Stimulated activated CD8-positive, alpha-beta memory T cell treated with anti-CD3 and anti-CD28 coated beads, Interleukin-15, amount 100 ng/mL, for 4 hours (primary cell): ENCODE measurements at places on chromosomes 5 and 9.

DNA sequence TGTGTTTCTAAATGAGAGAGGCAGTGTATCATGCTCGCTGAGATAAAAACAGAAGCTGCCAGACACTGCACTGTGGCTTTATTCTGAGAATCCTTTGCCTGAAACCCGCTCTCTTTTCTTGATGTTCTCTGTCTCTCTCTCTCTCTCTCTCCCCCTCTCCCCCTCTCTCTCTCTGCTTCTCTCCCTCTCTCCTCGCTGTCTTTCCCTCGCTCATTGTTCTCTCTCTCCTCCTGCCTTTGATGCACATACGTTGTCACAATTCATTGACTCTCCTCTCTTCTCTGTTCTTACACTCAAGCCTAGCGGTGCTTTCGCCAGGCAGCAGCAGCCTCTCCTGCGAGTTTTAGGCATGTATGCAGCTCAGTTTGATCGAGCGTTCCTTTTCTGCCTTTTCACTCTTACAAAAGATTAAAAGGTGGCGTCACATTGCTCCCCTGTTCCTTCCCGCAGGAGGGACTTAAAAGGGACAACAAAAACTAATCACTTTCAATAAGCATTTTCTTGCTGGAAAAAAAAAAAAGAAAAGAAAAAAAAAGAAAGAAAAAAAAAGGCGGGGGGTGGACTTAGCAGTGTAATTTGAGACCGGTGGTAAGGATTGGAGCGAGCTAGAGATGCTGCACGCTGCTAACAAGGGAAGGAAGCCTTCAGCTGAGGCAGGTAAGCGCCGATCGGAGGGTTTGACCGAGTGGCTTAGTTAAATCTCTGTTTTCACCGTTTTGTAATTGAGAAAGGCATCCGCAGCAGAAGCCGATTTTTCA is 717.9 kb upstream of the WWC1 start:
- no peak for DNase-seq

DNA sequence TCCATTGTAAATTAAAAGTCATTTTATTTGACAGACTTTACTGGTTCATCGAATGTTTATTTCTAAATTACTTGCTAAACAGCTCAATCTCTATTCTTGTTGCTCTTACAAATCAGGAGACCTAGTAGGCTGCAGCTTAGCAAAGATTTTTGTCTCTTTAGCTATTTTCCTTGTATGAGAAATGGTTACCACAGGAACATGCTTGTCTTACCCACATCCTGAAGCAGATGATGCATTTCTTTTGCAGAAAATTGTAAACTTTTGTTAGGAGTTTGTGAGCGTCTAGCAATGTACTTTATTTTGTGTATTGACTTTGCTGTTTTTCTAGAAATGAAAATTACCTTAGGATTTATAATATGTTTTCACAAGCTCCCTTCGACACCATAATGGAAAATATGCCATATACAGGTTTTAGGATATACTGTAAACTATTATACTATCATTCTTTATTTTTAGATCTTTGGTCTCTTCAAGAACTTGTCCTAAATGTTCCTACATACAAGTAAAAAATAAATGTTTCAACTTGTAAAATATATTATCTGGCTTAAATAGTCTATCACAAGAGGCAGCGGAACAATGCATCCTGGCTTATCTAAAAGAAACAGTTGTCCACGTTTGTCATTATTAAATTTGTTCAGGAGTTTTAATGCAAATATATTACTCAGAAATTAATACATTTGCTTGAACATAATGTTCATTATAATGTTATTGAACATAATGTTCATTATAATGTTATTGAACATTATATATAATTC is 54.1 kb downstream of the SPEF2 start:
- no peak for DNase-seq

DNA sequence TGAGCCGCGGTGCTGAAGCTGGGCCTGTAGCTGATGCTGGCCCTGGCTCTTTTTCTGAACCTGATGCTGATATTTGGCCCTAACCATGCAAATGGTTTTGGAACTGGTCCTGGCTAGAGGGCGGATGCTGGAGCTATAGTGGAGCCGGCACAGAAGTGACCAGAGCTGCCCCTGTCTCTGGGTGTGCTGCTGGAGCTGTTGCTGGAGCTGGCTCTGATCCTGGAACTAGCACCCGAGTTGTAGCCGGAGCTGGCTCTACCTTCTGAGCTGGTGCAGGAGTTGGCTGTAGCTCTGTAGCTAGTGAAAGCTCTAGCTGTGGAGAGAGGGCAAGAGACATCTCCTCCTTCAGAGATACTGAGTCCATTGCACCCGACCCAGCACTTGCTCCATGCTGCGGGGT is 12.8 kb downstream of the LCN10 start:
- no peak for DNase-seq

GRCh38 chr5:180127682-180128670 is 56.4 kb upstream of the RNF130 start:
- DNase-seq = no peak

- DNase-seq = no peak
Observed at GRCh38 chr9:134550584-134550983, 91.0 kb upstream of the COL5A1 start.

DNA sequence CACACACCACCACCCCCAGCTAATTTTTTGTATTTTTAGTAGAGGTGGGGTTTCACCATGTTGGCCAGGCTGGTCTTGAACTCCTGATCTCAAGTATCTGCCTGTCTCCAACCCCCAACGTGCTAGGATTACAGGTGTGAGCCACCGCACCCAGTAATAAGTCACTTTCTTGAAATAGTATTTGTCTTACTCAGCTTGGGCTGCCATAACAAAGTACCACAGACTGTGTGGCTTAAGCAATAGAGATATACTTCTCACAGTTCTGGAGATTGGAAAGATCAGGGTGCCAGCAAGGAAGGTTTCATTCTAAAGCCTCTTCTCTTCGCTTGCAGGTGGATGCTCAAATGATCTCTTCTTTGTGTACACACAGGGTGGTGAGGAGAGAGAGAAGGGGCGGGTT is 99.8 kb downstream of the ARRDC3 start:
- no peak for DNase-seq

GRCh38 chr5:113437111-113437510 is 2.3 kb upstream of the TSSK1B start:
- DNase-seq = no peak

DNA sequence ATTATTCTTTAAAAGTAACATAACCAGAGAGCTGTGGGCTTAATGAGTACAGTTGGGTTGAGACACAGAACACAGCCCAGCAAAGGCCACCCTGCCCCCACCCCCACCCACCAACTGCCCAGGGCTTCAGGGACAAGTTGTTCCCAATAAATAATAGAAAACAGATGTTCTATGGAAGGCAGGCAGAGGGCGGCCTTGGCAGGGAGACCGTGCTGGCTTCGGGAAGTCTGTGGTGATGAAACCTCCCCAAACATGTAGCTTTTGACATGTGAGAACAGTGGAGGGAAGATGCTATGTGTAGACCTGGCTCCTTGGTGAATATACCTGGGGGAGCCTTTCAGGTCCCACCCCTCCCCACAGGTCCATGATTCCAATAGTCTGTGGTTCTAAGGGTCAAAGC is 10.0 kb downstream of the TRAF1 start:
- no peak for DNase-seq

DNA sequence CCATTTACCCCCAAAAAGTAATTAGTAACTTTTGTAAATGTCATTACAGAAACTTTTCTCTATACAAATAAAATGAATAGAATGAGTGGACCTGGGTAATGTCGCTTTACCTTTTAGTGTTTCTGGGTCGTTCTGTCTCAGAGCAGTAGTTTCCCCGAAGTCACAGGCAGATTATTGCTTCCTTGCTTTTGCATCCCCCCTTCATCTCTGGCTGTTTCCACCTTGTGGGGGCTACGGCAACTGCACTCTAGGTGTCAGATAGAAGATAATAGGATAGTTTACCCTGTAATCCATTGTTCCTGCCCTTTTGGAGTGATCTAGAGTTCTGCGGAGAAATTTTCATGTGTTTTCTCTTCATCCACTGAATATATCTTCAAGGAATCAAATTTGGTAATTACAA is 68.7 kb downstream of the PRR16 start:
- DNase-seq = no peak
